ENCODE measurements at places on chromosomes 1 and 21.
A peak's percentile ranks its signal among the peaks of the same experiment; 100 is the strongest.

DNA sequence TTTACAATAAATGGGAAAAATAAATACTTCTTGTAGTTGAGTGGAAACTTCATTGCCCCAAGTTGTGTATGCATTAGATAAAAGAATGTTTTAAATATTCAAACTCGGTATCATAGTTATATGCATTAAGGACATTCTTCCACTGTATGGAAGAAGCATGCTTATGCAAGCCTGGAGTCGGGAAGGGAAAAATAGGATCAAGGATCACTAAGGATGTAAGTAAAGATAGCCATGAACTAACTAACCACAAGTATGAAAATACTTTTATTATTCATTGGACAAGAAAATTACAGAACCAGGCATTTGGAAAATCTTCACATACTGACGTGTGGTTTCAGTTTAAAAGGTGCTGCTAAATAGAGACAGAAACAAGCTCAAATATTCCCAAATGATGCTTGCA is 26.9 kb upstream of the DPYD start:
- no peak for DNase-seq

DNA sequence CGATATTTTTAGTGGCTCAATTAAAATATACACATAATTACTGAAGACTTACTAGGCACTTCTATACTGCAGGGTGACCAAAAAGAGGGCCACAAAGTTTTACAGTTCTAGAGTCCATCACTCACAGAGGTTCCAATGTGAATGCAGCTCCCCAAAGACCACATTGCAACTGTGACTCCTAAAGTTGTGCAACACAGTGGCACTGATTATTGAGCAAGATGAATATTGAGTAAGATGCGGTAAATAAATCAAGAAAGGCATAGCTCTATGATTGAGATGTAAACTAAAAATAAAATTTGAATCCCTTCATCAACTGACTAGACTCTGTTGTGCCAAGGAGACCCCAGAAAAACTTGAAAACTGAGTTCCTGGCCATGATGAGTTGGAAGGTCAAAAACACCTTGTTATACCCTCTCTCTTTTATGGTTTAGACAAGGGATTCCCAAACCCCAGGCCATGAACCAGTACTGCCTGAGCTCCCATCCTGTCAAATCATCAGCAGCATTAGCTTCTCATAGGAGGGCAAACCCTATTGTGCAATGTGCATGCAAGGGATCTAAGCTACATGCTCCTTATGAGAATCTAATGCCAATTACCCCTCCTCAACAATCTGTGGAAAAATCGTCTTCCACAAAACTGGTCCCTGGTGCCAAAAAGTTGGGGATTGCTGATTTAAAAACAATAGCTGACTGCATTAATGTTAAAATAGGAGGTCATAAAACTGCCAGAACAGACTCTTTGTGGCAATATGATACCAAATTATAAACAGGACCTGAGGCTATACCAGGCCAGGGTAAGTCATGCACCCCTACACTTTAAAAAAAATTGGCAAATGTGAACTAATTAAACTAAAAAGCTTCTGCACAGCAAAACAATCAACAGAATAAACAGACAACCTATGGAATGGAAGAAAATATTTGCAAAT is 94.3 kb downstream of the ADGRL4 start:
- DNase-seq: peak; percentile 63

- DNase-seq: no peak
Measured at GRCh38 chr1:202282596-202283283, 59.0 kb downstream of the UBE2T start.

GRCh38 chr1:160935527-160936258 is 18.9 kb downstream of the ITLN2 start:
- peak; percentile 15 for DNase-seq

DNA sequence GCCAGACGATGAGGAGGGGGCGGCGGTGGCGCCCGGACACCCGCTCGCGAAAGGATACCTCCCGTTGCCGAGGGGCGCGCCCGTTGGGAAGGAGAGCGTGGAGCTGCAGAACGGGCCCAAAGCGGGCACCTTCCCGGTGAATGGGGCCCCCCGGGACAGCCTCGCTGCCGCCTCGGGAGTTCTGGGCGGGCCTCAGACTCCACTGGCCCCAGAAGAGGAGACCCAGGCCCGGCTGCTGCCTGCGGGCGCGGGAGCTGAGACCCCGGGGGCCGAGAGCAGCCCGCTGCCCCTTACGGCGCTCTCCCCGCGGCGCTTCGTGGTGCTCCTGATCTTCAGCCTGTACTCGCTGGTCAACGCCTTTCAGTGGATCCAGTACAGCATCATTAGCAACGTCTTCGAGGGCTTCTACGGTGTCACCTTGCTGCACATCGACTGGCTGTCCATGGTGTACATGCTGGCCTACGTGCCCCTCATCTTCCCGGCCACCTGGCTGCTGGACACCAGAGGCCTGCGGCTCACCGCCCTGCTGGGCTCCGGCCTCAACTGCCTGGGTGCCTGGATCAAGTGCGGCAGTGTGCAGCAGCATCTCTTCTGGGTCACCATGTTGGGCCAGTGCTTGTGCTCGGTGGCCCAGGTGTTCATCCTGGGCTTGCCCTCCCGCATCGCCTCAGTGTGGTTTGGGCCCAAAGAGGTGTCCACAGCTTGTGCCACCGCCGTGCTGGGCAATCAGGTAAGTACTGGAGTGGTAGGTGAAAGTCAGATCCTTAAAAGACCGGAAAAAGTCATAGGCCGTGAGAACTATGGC is 588 bp downstream of the FLVCR1 start:
- peak; percentile 55 for DNase-seq

- no peak for DNase-seq
Measured at GRCh38 chr1:94022471-94023189, 98.3 kb downstream of the ABCA4 start.

- no peak for DNase-seq
Measured at GRCh38 chr1:205476648-205477047, 20.8 kb upstream of the BLACAT1 start.

DNA sequence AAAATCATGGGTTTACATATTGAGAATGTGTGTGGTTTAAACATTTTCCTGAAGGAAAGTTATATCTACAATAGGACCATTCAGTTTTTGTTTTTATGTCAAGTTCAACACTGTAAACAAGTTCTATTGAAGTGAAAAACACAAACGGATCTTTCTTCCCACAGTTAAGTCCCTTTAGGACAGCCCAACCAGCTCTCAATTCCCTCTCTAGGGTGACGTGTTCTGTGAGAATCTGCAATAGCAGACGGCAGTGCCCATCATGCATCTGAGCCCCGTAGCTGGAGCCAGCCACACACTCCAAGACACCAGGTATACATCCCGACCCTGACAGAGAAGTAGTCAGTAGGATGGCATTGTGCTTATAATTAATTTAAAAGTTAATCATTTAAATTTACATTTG is 26.3 kb upstream of the IVNS1ABP start:
- no peak for DNase-seq

GRCh38 chr1:167879508-167879907 is 34.4 kb downstream of the ADCY10 start:
- no peak for DNase-seq

DNA sequence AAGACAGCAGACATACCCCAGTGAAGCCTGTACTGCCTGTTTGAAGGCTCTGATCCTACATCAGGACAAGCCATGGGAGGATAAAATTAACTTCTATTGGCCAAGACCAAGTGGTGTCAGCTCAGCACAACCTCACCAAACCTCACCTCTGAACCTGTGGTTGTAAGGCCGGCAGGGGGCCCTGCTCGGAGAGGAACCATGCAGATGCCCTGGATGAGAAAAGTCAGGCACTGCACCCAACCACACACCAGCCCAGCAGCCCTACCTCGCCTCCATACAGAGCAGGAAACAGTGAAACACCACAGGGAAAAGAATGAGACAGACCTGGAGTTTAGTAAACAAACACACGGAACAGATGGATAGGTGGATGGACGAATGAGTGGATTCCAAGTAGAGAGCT is 70.0 kb upstream of the PAX7 start:
- no peak for DNase-seq

GRCh38 chr1:149995927-149996326 is 14.6 kb downstream of the OTUD7B start:
- DNase-seq: no peak

GRCh38 chr1:155982106-155982505 is 3.8 kb upstream of the ARHGEF2 start:
- no peak for DNase-seq

- peak; percentile 15 for DNase-seq
Measured at GRCh38 chr1:209249280-209249670, 334.2 kb upstream of the CAMK1G start.

DNA sequence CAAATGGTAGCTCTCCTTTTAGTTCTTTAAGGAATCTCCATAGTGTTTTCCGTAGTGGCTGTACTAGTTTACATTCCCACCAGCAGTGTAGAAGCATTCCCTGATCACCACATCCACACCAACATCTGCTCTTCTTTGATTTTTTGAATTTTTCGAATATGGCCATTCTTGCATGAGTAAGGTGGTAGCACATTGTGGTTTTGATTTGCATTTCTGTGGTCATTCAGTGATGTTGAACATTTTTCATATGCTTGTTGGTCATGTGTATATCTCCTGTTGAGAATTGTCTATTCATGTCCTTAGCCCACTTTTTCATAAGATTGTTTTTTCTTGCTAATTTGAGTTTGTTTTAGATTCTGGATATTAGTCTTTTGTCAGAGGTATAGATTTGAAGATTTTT is 84.6 kb upstream of the B3GALT2 start:
- no peak for DNase-seq

DNA sequence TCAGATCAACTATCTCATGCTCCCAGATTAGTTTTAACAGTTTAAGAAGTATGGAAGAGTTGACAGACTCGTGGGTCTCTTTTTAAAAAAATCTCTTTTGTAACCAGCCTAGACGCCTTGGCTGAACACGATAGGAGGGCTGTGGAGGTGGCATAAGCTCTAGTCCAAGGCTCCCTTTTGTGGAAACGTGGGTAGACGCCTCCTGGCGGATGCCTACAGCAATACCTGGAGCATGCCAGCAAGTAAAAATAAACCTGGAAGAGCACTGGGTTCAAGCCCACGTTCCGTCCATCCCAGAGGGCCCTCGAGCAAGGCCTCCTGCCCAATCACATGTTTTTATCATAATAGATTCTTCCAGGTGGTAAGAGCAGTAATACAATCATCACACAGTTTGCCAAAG is 87.9 kb downstream of the RGS7 start:
- DNase-seq: peak; percentile 24

- no peak for DNase-seq
Measured at GRCh38 chr1:61887076-61887867, 145.0 kb downstream of the PATJ start.

- DNase-seq: no peak
Measured at GRCh38 chr1:157161901-157162300, 23.7 kb upstream of the ETV3 start.

- DNase-seq: peak; percentile 57
Measured at GRCh38 chr1:30700528-30701257, 22.7 kb downstream of the MATN1 start.

GRCh38 chr21:38679534-38679933 is 126.2 kb upstream of the ETS2 start:
- DNase-seq: peak; percentile 59

- DNase-seq: peak; percentile 97
Measured at GRCh38 chr1:58898739-58899586, 115.1 kb upstream of the JUN start.

- peak; percentile 47 for DNase-seq
Measured at GRCh38 chr1:198575798-198576641, 35.5 kb upstream of the ATP6V1G3 start.

DNA sequence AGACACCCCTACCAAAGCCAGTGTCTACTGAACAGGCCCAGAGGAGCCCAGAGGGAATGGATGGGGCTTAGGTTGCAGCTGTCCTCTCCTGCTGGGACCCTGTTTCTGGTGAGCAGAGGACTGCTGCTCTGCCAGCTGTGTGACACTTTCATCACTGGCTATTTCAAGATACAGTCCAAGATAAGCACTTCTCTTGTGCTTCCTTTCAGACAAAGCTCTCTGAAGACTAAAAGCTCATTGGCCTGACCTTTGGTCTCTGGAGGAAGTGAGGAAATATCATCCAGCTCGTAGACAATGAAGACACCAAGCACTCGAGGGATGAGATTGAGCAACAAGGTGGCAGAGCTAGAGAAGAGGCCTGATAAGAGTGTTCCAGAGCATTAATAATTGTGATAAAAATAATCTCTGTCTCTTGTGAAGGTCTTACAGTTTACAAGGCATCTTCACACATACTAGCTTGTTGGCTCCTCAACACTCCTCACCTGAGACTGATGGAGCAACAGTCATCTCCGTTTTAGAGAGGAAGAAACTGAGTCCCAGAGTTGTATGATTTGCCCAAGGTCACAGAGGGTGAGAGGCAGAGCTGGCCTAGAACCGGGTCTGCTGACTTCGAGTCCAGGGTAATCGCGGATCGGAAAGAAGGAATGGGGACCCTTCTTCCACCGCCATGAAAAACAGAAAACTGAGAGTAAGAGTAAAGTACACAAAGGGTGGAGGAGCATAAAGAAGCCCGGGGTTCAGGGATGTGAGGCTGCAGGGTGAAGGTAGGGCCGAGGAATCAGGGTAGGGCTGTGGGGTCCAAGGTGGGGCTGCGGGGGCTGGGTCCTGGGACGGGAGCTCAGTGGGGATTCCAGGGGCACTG is 666 bp downstream of the PAFAH2 start:
- peak; percentile 98 for DNase-seq

DNA sequence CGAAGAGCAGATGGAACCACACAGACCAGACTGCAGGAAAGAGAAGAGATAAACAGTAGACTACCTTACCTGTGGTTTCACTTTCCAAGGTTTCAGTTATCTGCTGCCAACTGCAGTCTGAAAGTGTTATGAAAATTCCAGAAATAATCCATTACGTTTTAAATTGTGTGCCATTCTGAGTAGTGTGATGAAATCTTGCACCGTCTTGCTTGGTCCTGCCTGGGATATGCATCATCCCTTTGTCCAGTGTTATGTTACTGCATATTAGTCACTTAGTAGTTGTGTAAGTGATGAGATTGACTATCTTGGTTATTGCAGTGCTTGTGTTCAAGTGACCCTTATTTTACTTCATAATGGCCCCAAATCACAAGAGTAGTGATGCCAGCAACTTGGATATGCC is 33.9 kb downstream of the DNAJC6 start:
- DNase-seq: no peak

GRCh38 chr1:232303222-232303620 is 326.7 kb downstream of the SIPA1L2 start:
- no peak for DNase-seq

- DNase-seq: no peak
Measured at GRCh38 chr1:220430059-220430458, 97.9 kb upstream of the MARK1 start.

GRCh38 chr1:181239086-181239485 is 150.6 kb downstream of the IER5 start:
- DNase-seq: no peak

GRCh38 chr21:42839271-42840231 is 39.8 kb downstream of the WDR4 start:
- no peak for DNase-seq

DNA sequence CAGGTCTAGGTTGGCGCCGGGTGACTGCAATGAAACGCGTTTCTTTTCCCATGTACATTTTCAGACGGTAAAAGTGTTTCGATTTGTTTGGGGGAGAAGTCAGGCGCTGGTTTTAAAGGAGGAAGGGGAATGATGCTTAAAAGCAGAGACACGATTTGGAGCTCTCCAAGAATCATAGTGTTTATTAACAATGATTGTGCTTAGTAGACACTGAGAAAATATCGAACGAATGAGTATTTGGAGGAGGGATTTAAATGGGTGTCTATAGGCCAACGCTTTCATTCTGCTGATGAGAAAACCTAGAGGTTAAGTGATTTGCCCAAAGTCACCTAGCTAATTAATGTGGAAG is 36.9 kb upstream of the JAK1 start:
- DNase-seq: no peak

Measured in NB4 (cell line).